Stimulated activated CD4-positive, alpha-beta T cell treated with anti-CD3 and anti-CD28 coated beads, Interleukin-1b, Interleukin-23, amount 100 ng/mL, for 1 hour (primary cell): ENCODE measurements at places on chromosomes 5 and 9.

GRCh38 chr5:66963559-66963971 lies 233.0 kb downstream of the CD180 start:
- DNase-seq = no peak

DNA sequence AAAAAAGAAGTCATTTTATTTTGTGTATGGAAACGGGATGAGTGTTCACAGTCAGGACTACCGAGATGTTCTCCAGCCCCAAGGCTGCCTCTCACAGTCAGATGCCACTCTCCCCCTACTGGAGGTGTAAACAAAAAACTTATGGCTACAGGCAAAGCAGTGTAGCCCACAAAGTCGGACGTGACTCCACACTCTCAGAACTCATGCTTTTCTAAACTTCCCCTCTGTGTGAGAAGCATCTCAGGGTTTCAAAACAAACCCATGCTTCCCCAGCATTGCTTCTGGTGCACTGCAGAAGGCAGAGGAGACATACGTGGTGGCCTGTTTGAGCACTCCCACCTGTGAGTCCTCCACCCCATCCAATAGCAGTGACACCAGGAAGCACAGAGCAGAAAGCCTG lies 580.3 kb downstream of the BNC2 start:
- no peak for DNase-seq

DNA sequence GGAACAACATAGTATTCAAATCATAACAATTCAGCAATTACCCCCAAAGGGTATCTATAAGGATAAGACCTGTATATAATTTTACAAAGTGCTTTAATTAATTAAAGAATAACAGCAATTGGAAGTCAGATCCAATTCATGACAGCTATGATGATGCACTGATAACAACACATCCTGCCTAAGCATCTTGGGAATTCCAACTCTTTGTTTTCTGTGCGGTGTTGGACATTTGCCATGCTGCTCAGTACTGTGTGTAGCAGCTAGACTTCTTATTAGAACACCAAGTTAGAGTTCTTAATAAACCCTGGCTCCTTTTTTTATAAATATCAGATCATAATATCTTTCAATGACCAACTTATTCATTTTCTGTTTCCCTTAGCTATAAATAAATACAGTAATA lies 209.0 kb downstream of the SEC61B start:
- no peak for DNase-seq

- DNase-seq = no peak
Measured at GRCh38 chr5:6496207-6496584, 47.5 kb downstream of the UBE2QL1 start.

DNA sequence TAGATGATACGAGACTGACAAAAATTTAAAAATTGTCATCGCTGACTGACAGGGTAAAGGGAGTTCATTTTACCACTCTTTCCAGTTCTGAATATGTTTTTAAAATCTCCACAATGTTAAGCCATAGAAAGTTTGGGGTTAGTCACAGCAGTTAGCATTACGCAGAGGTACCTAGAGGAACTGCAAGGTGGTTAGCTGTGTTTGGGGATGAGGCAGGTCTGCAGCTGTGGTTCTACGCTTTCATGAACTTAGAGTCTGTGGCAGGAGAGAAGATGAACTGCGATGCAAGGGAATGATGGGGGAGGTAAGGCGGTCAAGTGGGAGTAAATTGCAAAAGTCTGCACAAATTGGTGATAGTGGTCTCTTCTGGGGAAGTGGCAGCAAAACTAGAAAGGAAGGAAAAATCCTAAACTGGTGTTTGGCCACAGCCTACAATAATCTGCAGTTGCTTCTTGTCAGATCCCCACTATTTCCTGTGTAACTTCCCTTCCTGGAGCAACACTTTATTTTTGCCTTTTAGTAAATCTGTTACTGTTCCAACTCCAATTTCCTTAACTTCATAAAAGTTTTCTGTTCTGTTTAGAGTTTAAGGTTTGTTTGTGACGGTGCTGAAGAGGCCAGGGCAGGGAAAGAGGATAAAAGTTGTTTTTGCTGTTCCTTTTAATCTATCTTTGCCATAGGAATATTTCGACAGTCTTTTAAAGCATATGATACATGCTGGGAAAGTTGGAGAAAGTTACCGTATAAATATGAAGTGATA lies 38.6 kb upstream of the SNX2 start:
- no peak for DNase-seq

DNA sequence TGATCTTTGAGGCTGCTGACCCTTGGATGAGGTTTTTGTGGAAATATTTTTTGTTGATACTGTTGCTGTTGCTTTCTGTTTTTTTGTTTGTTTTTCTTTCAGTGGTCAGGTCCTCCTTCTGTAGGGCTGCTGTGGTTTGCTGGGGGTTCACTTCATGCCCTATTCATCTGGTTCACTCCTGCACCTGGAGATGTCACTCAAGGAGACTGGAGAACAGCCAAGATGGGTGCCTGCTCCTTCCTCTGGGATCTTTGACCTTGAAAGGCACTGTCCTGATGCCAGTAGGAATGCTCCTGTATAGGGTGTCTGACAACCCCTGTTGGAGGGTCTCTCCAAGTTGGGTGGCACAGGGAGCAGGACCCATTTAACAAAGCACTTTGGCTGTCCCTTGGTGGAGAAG lies 67.0 kb upstream of the ACTBL2 start:
- no peak for DNase-seq

GRCh38 chr5:153959134-153959957 lies 79.4 kb downstream of the FAM114A2 start:
- DNase-seq = no peak

DNA sequence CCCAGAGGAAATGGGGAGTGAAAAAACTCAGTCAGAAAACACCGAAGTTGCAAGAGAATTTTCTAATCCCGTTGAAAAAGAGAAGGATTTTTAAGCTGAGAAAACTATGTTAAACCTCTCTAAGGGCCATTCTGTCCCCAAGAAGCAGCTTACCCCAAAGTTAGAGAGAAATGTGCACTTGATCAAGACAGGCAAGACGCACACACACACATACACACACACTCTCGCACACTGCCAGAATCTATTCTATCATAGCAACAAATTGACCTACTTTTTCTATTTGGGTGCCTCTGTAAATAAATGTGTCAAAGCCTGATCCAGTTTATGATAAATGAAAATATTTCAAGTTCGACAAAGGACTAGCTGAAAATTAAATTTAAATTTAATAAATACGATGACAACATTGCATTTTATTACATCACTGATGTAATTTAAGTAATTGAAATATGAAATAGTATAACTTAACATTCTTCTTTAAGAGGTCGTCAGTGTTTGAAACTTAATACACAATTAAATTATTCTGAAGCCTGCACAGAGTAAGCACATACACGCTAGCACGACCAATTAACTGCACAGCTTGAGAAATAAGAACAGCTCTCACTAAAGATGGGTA lies 5.9 kb downstream of the NFIL3 start:
- no peak for DNase-seq

DNA sequence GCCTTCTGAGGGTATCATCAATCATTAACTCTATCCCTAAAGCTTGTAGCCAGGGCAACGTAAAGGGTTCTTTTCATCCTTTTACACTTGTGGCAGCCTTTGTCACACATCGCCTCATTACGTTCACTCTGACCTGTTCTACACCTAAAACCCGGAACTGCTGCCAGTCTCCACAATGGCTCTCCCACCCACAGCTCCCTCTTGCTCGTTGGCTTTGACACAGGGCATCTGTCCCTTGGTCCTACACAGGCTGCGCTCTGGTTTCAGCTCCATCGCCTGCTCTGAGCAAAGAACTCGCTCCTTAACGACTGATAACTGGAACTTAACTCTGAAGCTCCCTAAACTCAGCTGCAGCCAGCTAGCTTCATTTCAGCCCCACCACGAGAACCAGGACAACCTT lies 112.8 kb upstream of the CTNND2 start:
- no peak for DNase-seq

DNA sequence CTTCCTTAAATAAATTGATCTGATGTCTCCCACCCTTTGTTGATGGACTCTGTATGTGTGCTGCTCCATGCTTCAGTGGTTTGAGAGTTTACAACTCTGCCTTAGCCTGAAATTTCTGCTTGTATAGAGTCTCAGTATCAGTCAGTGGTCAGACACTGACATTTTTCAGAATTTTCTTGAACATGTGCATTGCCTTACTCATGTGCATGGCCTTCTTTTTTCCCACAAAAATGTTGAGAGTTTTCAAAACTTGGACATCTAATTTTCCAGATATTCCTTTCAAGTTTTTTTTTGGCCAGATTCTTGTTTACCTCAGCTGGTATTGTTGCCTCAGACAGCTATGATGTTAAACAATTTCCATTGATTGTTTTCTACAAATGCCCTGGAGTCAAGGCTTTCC lies 427.1 kb upstream of the CHD1 start:
- DNase-seq = no peak

GRCh38 chr5:123429993-123430392 lies 6.8 kb upstream of the CEP120 start:
- DNase-seq = no peak

DNA sequence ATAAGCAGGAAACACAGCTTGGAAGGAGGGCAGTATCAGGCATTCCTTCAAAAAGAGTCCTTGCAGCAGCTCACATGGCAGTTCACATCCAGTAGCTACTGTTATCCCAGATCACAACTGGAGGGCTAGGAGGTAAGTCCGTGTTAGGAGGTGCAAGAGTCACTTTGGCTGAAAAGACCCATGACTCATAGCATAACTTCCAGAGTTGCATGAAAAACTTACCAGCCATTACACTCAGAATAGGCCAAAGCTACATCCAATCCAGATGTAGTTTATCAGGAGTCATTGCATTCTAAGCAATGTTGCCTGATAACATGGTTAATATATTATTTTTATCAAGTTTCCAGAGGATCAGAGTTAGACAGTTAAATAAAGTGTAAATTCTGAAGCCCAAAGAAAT lies 1126.4 kb upstream of the SEMA6A start:
- DNase-seq = no peak
